ENCODE measurements at places on chromosomes 7 and 10. TPM values are rescaled to one million over a fixed set of nuclear protein-coding genes. Genes with fewer than 3 reads are reported as not detected.

AKR1C8 gene
- not detected for total RNA-seq

DNA sequence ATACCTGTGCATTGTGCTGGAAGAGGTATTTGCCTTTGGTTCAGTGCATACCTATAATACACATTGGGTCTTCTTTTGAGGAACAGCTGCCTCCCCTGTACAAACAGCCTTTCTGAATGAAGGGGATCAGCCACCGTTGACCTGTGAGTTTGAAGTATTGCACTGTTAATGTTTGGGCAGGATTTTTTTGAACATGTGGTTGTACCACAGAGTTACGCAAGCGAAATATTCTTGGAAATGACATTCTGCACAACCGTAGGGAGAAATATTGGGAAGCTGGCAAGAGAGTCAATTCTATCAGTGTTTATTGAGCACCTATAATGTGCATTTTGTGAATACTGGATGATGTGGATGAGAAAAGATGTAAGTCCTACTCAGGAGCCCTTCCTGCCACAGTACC is 270.6 kb downstream of the AUTS2 start:
- DNase-seq: no peak

- DNase-seq: no peak
Measured at GRCh38 chr10:59905731-59906416, 482 bp downstream of the CCDC6 start.

KLF14 gene
- not detected for total RNA-seq

ANKMY2 gene
- 21.2 TPM for total RNA-seq

GRCh38 chr10:63670291-63670898 is 149.2 kb downstream of the REEP3 start:
- DNase-seq: no peak

TAS2R41 gene
- not detected for total RNA-seq

- DNase-seq: no peak
Measured at GRCh38 chr10:129438024-129438423, 29.0 kb upstream of the MGMT start.

DNA sequence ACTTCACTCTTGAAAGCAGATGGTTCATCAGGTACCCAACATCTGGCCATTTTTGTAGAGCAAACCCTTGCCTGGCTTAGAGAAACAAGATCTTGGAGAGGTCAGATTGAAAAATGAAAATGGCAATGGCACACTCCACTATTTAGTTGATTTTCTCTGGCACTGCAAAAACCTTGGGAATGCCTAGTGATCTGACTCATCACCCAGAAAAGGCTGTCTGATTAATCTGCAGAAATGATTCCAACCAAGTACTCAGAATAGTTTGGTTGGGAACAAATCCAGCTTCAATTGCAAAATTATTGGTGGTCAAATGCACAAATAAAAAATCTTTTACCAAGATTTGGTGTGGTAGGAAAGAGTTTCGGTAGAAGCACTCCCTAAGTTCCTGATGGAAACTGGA is 351.2 kb downstream of the PHTF2 start:
- no peak for DNase-seq

DNA sequence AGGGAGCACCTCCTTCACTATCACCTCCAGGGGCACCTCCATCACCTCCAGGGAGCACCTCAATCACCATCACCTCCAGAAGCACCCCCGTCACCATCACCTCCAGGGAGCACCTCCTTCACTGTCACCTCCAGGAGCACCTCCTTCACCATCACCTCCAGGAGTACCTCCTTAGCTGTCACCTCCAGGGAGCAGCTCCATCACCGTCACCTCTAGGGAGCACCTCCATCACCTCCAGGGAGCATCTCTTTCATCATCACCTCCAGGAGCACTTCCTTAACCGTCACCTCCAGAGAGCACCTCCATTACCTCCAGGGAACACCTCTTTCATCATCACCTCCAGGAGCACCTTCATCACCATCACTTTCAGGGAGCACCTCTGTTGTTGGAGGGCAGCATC is 103.0 kb downstream of the DNAJB6 start:
- DNase-seq: no peak

- DNase-seq: no peak
Measured at GRCh38 chr7:34309116-34309515, 348.9 kb upstream of the NPSR1 start.

DNA sequence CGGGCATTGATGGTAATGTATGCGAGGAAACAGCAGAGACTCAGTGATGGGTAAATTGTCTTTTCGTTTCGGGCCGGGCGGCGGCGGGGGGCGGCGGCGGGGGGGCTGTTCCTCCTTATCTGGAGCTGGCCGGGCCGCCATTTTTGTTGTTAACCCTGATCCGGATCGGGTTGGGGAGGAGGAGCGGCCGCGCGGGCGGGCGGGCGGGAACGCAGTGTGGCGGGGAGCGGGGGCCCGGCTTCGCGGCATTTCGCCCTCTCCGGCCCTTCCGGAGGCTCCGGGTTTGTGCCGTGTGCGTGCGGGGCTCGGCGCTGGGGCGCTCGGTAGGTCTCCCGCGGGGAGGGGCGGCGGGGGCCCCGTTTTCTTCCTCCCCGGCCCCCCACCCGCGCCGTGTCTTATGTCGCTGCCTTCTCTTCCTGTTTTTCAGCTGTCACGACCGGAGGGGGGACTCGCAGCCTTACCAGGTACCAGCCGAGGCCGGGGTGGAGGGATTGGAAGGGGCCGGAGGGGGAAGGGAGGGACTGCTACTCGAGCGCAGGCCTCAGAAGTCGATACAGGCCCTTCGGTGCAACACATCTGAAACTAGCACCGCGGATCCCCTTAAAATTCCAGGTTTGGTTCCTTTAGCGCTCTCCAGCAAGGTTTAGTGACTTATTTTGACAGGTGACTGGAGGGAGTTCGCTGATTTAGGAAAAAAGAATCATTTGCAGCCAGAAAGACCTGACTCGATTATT is 820 bp downstream of the WAC start:
- peak; percentile 70 for DNase-seq

DNA sequence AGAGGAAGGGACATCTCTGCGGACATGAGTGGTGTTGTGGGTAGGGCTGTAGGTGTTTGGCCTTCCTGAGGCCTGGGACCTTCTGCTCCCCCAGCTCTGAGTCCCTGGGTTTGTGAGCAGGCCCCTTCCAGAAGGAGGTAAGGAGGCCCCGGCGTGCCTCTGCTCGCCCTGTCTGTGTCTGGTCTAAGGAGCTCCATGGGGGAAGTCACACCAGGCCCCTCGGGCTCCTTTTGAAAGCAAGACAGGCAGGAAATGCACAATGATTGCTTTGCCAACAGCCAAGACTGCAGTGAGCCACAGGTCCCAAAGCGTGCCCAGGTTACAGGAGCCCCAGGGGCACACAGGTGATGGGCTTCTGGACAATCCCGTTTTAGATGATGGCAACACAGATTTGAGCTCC is 89.5 kb downstream of the FAM53B start:
- no peak for DNase-seq

GRCh38 chr7:67738958-67739357 is 742.3 kb downstream of the TYW1 start:
- DNase-seq: peak; percentile 2

GRCh38 chr7:26490640-26491624 is 199.3 kb downstream of the SNX10 start:
- DNase-seq: peak; percentile 80

- DNase-seq: peak; percentile 78
Measured at GRCh38 chr10:88385601-88386203, 197.4 kb downstream of the RNLS start.

DNA sequence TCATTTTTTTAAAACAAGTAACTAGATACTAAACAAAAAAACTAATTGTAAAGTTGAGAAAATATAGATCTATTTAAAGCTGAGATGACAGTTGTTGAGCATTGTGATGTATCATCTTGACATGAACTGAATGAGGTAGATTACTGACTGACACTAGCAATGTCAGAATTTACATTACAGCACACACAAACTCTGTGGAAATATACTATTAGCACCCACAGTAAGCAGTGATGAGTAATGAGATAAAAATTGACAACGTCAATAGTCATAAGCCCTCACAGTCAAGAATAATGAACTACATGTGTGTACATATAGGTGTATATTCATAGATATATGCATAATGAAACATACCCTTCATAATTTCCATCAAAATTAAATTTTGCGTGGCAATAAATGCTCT is 368.4 kb downstream of the TFEC start:
- no peak for DNase-seq

DNA sequence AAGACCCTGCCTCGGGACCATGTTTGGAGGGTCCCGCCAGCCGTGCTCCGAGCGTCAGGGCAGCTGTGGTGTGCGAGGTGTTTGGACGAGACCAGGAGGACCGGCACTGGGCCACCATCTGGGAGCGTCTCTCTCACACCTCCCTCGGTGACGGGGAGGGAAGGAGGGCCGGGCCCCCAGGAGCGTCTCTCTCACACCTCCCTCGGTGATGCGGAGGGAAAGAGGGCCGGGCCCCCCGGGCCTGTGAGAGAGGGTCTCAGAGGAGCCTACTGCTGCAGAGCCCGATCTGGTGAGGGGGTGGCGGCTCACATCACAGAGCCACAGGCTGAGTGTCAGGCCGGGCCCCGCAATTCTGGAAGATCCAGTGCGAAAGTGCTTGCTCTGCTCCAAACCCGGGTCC is 65.8 kb upstream of the CFAP46 start:
- no peak for DNase-seq

- DNase-seq: no peak
Measured at GRCh38 chr10:78475437-78475836, 441.8 kb downstream of the RPS24 start.

- DNase-seq: no peak
Measured at GRCh38 chr10:92530891-92531535, 42.9 kb downstream of the IDE start.

- no peak for DNase-seq
Measured at GRCh38 chr10:96513305-96513697, 425 bp downstream of the TLL2 start.

DNA sequence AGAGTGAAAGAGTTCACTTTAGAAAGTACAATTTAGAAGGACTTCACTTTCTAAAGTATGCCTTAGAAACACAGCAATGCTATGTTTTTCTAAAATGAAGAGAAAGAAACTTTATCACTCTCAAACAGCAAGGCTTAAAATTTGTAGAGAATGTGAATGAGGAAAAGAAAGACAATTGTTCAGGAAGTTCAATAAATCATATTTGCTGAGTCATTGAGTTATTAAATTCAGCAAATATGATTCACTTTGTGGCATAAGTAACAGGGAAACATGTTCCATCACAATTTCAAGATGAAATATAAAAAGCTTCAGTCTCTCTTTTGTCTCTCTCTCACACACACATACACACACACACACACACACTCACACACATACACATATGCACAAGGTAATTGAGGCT is 187.9 kb downstream of the PCDH15 start:
- DNase-seq: no peak

DNA sequence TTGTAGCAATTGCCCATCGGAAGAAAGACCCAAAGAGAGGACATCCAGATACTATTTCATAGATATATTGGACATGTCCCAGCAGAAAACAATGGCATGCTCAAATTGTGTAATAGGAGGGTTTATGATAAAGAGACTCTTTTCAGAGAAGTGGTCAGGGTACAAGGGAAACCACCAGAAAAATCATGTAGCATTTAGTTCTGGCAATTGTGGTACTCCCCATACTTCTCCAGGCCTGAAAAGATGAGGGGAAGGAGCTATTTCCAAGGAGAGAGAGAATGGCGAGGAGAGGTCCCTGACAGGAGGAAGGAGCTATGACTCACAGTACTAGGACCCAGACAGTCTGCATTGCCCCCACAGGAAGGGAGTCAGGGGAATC is 68.4 kb upstream of the ADO start:
- no peak for DNase-seq

TMEM236 gene
- 0.21 TPM for total RNA-seq

- DNase-seq: no peak
Measured at GRCh38 chr7:45882465-45882810, 5.8 kb upstream of the IGFBP1 start.

GRCh38 chr7:135558337-135558767 is 635 bp downstream of the NUP205 start:
- peak; percentile 42 for DNase-seq

DNA sequence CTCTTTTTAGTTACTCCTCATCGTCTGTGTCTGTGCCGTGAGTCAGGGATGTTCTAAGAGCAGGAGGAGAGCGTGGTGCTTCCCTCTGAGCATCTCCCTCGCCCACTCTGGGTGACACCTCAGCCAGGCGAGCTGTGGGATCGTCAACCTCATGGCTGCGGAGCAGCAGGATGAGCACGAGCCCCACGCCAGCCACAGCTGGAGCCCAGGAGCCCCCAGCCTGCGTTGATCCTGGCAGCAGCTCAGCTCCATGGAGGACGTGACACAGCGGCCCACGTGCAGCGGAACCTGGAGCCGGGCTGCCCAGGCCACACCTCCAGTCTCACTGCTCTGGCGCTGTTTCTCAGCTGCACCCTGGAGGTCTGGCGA is 512.0 kb downstream of the PTPRN2 start:
- no peak for DNase-seq

KLLN gene
- total RNA-seq: 1.2 TPM

Measured in thyroid gland (tissue), 4 donors.